ENCODE measurements at places on chromosomes 7 and 10.
A peak's percentile ranks its signal among the peaks of the same experiment; 100 is the strongest.

GRCh38 chr10:53469383-53469782 lies 696.8 kb upstream of the MBL2 start:
- DNase-seq, result no peak

DNA sequence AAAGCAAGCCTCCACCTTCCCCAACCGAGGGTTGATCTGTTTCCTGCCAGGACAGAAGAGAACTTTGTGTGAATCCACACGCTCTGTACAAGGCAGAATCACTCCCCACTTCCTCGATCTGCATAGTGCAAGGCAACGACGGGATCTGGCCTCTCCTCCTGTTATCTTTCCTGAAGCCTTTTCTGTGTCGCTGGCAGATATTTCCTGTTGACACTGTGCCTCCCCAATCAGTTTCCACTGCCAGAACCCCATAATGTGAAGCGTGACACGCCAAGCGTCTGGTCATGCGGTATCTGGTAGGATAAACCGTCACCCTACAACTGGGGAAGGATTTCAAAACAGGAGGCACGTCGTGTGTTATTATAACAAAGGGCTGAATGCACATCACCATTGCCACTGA lies 57.2 kb downstream of the FAM171A1 start:
- no peak for DNase-seq

- no peak for DNase-seq
These were observed 132.2 kb upstream of the YAE1 start for GRCh38 chr7:39434012-39434411.

- no peak for DNase-seq
These were observed 63.9 kb upstream of the ECHDC3 start for GRCh38 chr10:11678074-11678793.

GRCh38 chr10:93384006-93384405 lies 98.1 kb downstream of the MYOF start:
- no peak for DNase-seq

DNA sequence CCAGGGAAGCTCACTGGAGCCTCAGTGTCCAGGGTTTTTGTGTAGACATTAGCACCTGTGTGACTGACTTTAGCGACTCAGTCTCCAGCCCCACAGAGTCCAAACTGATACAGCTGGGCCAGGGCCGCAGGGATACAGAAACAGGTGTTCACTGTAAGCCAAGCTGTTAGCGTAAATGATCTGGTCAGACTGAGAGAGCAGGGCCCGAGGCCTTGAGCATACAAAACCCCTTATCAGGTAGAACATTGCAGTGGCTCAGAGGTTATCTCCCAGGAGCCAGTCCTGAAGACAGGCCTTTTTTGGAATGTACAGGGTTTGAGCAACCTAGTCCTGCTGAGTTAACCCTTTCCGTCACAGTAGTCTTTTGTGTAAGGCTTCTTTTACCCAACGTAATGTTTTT lies 25.0 kb downstream of the LHPP start:
- no peak for DNase-seq

GRCh38 chr10:6689036-6689435 lies 109.0 kb upstream of the PRKCQ start:
- DNase-seq, result no peak

- DNase-seq, result no peak
These were observed 202.5 kb downstream of the REEP3 start for GRCh38 chr10:63723741-63724140.

DNA sequence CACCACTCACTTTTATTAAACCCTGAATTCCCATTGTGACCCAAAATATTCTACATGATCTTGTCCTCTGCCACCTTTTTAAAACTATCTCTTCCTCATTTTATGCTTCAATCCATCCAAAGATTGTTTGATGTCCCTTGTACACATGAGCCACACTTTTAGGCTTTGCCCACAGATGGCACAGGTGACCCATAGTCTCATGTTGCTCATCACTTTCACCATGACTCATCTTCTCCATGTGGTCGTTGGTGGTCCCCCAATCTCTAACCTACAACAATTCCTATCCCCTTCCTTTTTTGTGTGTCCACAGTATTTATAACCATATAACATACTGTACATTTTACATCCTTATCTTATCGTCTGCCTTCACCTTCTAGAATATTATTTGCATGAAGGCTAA lies 271.5 kb upstream of the ZWINT start:
- DNase-seq, result no peak

- no peak for DNase-seq
These were observed 164.2 kb downstream of the HDAC9 start for GRCh38 chr7:18659746-18660145.

- DNase-seq, result peak; percentile 51
These were observed 4.0 kb upstream of the CREB5 start for GRCh38 chr7:28408105-28408959.

DNA sequence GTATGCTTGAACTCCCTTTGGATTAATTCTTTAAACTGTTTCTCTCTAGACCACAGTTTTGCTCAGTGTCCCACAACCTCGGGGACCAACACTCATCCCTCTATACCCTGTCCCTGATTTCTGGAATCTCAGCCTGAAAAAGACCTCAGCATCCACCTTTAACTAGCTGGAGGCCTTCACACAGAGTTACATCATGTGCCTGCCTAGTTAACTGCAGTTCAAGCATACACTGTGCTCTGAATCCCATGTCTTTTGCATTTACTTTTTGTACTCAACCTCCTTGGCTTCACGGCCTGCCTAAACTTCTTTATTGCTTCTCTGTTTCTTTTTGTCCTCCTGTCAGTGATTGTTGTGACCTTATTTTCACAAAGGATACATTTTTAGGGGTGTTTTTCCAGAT lies 66.7 kb downstream of the PRKG1 start:
- no peak for DNase-seq

- no peak for DNase-seq
These were observed 40.9 kb downstream of the NUDCD3 start for GRCh38 chr7:44449584-44449928.

GRCh38 chr7:88046839-88047573 lies 113.0 kb downstream of the ADAM22 start:
- no peak for DNase-seq

- no peak for DNase-seq
These were observed 5.4 kb downstream of the ABLIM1 start for GRCh38 chr10:114652402-114653368.

Data from NCI-H82 (cell line).